Stimulated activated CD4-positive, alpha-beta T cell treated with anti-CD3 and anti-CD28 coated beads, Interleukin-1b, Interleukin-23, amount 100 ng/mL, for 4 hours (primary cell): ENCODE measurements at places on chromosomes 6 and 20.

GRCh38 chr6:150764334-150765066 is 101.0 kb upstream of the MTHFD1L start:
- DNase-seq, result no peak

GRCh38 chr6:113903666-113904330 is 46.7 kb downstream of the MARCKS start:
- DNase-seq, result no peak

GRCh38 chr6:25489399-25489798 is 162.6 kb upstream of the SCGN start:
- DNase-seq, result no peak

DNA sequence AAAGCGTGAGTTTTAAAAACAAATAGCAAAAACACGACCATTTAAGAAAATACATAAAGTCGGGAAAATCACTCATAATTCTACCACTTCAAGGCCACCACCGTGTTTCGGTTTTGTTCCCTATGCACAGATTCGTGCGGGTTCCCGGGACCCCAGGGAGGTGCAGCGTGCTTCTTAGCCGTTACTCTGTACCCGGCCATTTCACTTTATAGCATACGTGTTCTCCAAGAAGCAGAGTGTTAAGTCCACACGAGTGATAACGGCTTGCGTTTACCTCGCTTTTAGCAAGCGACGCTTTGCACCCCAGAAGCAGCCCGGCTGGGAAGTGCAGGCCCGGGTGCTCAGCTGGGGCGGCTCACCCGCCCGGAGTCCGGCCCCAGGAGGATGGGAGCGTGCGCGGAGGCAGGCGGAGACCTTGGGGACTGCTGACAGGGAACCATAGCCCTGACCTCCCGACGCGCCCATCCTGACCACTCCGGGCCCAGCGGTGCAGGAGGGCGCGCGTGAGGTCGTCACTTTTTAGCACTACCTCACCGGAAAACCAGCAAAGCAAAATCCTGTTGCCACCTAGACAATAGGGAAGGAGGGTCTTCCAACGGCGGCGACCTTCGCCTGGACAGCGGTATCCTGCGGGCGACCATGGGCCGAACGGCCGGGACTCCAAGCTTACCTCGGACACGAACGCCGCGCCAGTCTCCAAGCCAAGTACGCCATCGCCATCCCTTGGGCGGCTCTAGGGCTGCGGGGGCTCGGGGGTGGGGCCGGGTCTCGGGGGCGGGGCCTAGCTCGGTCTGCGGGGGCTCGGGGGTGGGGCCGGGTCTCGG is at the start of gene ECI2:
Gene ECI2, minus strand, starts transcription at position 735 of the 824 bp plus-strand sequence. Its CDS starts 15 bp downstream, at position 720.
- DNase-seq, result peak; percentile 23

DNA sequence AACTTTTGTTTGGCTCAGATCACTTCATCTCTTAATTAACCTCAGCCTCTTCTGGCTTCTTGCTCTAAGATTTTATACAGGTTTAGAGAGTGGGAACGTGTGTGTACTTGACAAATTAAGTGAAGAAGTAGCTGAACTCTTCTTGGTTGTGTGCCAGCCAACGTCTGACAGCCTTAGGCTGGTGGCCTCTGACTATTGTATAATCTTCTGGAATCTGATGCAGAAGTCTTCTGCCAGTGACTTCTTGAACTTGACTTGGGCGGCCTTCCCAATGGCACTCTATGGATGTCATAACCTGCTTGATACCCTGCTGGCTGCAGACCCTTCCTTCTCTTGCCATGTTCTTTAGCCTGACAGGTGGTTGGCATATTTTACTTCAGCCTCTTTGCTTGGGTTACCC is 660.5 kb downstream of the DOK5 start:
- no peak for DNase-seq

GRCh38 chr6:12110523-12111362 is 98.6 kb downstream of the HIVEP1 start:
- DNase-seq, result no peak

DNA sequence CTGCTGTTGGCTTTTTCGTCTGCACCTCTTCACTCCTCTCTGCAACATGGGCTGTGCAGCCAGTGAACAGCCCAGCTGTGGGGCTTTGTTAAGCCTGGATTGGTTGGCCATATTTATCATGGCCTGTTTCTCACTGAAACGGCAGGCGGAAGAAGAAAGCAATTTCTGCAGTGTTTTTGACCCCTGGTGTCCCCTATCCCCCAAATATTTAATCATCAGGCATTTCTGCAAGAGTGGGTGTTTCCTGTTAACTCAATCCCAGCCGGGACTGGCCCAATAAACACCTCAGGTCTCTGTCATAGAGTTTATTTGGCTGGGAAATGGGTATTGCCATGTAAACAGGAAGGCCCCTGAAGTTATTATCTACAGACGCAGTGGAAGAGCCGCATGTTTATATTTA is 174.8 kb upstream of the SUPT3H start:
- DNase-seq, result no peak

- DNase-seq, result no peak
Observed at GRCh38 chr20:889932-890463, 26.1 kb downstream of the ANGPT4 start.

- DNase-seq, result no peak
Observed at GRCh38 chr6:156534594-156534993, 242.6 kb upstream of the ARID1B start.

- no peak for DNase-seq
Observed at GRCh38 chr6:127439718-127440117, 19.5 kb downstream of the KIAA0408 start.

- no peak for DNase-seq
Observed at GRCh38 chr6:150694889-150695288, 95.2 kb downstream of the PLEKHG1 start.

DNA sequence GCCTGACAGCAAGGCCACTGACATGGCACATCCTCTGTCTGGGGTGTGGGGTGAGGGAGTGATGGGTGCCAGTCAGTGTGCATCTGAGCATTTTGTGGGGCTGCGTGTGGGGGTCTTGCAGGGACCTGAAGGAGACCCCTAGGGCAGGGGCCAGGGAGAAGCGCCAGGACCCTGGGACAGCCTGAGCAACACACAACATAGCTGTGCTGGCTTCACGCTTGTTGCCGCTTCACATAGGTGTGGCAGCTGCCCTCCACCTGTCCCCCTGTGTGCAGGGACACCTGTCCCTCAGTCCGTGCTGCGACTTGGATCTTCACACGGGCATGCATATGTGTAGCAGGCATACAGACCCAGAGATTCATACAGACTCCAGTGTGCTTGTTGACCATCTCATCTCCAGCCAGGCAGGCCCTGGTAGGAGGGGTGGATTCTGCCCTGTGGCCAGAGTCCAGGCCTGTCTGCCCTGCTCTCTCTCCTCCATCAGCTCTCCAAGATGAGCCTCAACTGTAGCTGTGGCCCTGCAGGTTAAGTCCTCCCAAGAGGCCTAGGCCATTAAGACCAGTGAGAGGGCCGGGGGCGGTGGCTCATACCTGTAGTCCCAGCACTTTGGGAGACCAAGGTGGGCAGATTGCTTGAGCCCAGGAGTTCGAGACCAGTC is 3.2 kb upstream of the NPBWR2 start:
- no peak for DNase-seq

DNA sequence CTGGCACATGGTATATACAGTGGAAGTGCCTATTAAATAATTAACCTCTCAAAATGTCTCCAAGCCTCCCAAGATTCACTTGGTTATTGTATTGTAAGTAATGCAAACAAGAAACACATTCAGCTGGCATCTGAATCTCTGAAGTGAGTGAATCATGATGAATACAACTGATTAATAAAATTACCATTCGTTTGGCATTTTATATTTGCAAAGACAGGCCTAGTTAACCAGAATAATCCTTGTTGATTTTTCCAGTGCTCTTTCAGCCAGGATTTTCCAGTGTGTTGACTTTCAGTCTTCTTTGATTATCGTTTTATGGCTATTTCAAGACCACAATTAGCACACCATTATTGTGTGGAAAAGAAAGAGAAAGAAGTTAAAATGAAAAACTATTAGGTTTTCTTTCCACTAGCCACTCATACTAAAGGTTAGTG is 20.3 kb downstream of the SLC22A2 start:
- DNase-seq, result no peak

DNA sequence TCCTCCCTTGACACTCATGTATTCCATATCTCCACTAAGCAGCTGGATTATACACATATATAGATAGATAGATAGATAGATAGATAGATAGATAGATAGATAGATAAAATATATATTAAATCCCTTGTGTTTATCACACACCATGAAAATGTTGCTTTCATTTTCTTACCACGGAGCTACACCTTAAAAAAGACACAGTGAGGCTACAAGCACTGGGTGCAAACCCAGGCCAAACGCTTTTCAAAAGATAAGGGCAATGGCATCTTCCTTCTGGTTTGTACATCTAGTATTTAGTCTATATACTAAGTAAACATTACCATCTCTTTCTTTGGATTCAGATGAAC is 377.1 kb downstream of the ESR1 start:
- DNase-seq, result no peak

GRCh38 chr20:21315138-21315537 is 12.0 kb downstream of the XRN2 start:
- no peak for DNase-seq

DNA sequence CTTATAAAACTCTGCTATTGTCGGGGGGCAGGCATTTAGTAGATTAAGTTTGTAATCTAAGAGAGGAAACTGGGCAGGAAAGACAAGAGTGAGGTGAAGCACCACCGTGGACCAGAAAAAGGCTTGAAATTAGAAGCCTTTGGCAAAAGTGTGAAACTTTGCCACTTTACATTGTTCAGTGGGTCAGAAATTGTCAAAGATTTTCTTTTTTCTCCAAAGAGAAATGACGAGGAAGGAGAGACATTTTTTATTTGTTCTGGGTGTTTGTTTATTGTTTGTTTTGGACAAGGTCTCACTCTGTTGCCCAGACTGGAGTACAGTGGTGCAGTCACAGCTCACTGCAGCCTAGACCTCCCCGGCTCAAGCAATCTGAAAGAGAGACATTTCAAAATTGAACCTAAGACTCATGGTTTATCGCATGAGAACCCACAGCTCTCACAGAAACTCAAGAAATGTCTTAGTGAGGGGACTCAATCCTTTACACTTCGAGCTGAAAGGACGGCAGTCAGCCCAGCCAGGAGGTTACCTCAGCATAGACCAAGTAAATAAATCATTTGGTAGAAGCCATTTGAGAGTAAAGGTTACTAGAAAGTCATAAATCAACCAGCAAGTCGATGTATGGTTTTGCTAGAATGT is 262.8 kb upstream of the TAB2 start:
- no peak for DNase-seq

GRCh38 chr20:58384821-58385220 is 4.2 kb upstream of the VAPB start:
- no peak for DNase-seq

DNA sequence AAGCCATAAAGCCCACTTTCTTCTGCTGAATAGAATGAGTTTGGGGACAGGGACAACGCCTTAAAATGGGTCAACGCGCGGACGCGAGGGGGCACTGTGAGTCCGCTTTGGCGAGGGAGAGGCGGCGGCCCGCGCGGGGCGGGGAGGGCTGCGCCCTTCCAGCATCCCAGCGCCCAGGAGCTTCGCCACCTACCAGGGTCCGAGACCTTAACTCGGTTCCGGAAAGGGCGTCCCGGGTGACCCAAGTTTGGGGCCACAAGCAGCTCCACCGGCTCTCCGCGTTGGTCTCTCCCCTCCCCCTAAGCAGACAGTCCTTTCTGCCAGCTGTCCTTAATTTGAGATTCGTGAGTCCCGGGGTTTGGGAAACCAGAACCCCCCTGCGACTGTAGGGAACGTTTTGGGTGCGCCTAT is 1.8 kb upstream of the SAMD5 start:
- DNase-seq, result no peak

DNA sequence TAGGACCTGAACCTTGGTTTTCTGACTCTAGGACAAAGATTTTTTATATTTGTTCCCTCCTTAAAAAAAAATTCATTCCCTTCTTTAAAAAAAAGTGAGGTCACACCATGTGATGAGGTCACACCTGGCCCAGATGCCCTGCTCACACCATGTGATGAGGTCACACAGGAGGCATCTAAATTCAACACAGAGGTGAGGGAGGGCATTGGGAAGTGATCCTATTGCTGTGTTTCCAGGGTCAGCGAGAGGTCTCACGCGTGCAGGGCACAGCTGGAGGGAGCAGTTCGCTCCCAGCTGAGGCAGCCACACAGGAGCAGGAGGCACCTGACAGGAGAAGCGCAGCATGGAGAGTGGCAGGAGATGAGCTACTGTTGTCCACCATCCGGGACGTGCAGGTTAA is 92.5 kb downstream of the SLC22A23 start:
- no peak for DNase-seq

DNA sequence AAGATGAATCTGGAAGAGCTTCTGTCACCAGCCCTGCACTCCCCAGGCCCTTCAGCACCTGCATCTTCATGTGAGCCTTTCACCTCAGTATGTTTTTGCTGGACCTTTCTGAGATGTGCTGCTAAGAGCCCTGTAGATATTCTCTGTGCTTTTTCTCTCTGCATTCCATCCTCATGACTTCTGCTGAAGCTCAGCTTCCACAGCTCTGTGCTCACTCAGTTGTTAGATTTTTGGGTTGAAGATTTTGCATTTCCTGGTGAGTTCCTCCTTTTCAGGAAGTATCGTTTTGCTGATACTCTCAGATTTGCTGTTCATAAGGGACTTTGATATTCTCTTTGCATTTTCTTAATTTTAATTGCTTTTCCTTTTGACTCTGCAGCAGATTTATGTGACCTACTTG is 18.3 kb downstream of the KIAA1586 start:
- no peak for DNase-seq

- no peak for DNase-seq
Observed at GRCh38 chr6:158028421-158028820, 46.8 kb downstream of the SYNJ2 start.

DNA sequence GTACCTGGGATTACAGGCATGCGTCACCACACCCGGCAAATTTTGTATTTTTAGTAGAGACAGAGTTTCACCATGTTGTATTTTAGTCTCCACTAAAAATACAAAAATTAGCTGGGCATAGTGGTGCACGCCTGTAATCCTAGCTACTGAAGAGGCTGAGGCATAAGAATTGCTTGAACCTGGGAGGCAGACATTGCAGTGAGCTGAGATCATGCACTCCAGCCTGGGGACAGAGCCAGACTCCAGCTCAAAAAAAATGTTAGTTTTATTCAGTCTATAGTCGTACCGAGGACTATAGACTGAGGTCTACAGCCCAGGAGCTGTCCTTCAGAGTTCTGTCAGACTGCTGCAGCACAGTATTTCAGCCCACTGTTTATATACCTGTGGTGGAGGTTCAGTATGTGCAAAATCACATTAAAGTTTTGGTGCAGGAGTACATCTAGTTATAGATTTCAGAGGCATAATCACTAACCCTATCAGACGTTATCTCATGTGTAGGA is 3.6 kb upstream of the CASP8AP2 start:
- DNase-seq, result no peak
